ENCODE measurements at places on chromosomes 11 and 22. TPM values are rescaled to one million over a fixed set of nuclear protein-coding genes. Genes with fewer than 3 reads are reported as not detected.

CREB3L1 gene
- total RNA-seq: 5.4 TPM

- H3K27ac ChIP-seq: peak overlapping the region; percentile 65
- no peaks in the 10 kb centered on the region for H3K4me1 ChIP-seq
- DNase-seq: peak; percentile 83
- no peaks in the 10 kb centered on the region for H3K27me3 ChIP-seq
Measured at GRCh38 chr11:35030716-35031213, 108.2 kb upstream of the CD44 start.

NXF1 gene
- total RNA-seq: 35.9 TPM

DNA sequence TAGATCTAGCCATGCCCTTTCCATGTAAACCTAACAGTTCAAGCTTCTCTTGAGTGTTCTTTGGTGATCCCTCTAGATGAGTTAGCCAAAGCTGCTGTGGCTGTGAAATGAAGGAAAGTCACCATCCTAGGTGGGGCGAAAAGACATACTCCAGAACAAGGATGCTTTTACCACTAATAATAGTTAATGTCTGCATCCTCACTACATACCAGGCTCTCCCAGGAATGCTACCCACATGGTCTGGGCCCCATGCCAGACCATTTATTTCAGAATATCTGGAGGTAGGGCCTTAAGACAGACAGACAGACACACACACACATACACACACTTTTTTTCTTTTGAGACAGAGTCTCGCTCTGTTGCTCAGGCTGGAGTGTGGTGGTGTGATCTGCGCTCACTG lies 14.7 kb downstream of the ABTB2 start:
- H3K27ac ChIP-seq: no peak overlapping the region
- no peak for DNase-seq
- H3K27me3 ChIP-seq: no peaks in the 10 kb centered on the region

DNA sequence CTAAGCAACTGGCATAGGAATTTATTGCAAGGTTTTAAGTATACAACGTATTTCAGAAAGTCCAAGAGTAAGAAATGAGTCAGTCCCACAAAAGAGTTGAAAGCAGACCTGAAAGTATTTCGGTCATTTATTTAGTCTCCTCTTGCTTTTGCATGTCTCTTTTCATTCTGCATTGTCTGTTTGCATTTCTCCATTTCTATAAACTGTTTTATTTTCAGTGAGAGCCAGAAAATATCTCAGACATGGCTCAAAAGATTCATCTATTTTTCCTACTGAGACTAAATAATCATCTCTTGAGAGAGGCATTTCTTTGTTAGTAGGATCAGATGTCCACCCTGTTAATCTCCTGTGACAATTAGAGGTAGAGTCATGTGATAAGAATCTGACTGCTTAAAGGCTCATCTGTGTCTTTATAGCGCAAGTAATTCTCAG lies 219.1 kb upstream of the CCDC179 start:
- H3K36me3 ChIP-seq: no peaks in the 10 kb centered on the region
- no peak overlapping the region for H3K4me3 ChIP-seq
- H3K27ac ChIP-seq: no peak overlapping the region
- H3K4me1 ChIP-seq: no peaks in the 10 kb centered on the region
- no peaks in the 10 kb centered on the region for H3K27me3 ChIP-seq

DNA sequence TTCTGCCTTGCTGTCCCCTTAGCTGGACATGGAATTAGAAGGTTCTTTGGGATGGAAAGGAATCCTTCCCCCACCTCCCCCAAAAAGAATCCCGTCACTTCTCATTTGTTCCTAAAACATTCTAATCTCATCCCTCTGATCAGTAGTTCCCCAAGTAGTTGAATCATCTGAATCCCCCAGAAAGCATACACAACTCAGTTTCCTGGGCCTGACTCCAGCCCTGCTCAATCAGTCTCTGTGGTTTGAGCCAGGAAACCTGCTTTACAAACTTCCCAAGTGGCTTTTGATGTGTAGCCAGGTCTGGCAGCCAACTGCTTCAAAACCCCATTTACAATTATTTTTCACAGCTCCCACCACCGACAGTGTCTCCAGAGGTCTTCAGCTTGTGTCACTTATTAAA lies 20.2 kb downstream of the C22orf31 start:
- H3K4me3 ChIP-seq: no peak overlapping the region
- peaks cover 22% of the 10 kb centered on the region for H3K36me3 ChIP-seq
- no peaks in the 10 kb centered on the region for H3K27me3 ChIP-seq
- no peak for DNase-seq
- no peak overlapping the region for H3K27ac ChIP-seq

DNA sequence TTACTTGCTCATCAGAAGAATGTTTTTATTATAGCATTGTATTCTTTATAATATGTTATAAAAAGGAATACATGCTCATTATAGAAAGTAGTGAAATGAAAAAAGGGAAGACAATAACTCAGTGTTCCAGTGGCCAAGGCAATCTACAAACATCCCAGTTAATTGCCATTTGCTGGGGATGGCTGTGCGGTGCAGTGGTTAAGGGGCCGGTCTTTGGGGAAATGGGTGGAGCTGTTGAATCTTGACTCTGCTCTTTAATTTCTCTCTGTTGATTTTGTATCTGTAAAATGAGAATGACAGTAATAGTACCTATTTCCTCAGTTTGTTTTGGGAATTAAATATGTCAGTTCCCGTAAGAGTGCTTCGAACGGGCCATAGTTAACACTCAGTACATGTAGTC lies 212.7 kb upstream of the TBCEL start:
- H3K4me1 ChIP-seq: no peaks in the 10 kb centered on the region
- H3K27ac ChIP-seq: no peak overlapping the region
- no peak overlapping the region for H3K4me3 ChIP-seq
- no peaks in the 10 kb centered on the region for H3K27me3 ChIP-seq

TRAF6 gene
- 10.0 TPM for total RNA-seq

MMP8 gene
- total RNA-seq: 0.35 TPM

DNA sequence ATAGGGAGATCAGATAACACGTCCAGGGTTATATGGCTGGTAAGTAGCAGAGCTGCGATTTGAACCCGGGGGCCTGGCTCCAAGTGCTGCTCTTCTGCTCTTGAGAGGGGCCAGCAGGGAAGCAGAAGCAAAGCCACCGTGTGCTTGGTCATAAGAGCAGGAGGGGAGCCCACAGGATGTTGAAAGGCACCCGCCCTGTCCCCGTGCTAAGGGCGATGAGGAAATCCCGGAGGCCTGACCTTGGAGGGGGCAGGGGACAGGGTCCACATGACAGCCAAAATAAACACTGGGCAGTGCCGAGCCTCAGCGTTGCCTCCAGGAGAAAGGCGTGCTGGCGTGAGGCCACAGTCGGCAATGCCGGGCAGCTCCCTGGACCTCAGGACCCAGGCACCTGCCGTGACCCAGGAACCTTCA lies 28.8 kb downstream of the TOM1 start:
- no peak overlapping the region for H3K4me3 ChIP-seq
- DNase-seq: peak; percentile 74
- H3K27ac ChIP-seq: peak overlapping the region; percentile 86
- no peaks in the 10 kb centered on the region for H3K27me3 ChIP-seq

PRR33 gene
- not detected for total RNA-seq

GRCh38 chr11:20221566-20221965 lies 61.3 kb upstream of the DBX1 start:
- DNase-seq: no peak
- H3K4me1 ChIP-seq: no peaks in the 10 kb centered on the region
- no peaks in the 10 kb centered on the region for H3K27me3 ChIP-seq
- no peak overlapping the region for H3K4me3 ChIP-seq

DNA sequence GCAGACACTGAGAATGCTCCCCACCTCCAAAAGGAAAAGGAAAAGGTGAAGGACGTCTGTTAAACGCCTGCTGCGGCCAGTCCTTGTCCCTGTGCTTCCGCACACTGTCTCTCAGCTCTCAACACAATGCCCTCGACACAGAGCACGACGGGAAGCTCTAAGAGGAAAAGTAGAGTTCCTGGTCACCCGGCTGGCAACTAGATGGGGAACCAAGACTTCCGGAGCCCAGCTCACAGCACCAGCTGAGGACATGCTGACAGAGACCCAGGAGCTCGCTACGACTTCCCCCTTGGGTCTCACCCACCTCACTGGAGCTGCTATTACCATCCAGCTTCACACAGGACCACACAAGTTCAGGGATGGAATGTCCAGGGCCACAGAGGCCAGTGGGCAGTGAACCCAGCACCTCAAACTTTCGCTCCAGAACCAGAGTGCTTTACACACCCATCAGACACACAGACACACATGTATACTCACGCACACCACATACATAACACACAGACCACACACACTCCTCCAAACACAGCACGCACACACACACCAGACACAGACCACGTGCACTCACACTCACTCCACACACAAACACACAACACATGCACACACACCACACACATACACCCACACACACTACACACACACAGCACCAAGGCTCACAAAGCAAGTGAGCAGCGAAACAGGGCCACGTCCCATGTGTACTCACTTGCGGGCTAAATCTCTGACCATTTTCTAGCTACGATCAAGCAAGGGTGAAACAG lies 9.6 kb downstream of the SULT4A1 start:
- H3K36me3 ChIP-seq: no peaks in the 10 kb centered on the region
- no peaks in the 10 kb centered on the region for H3K27me3 ChIP-seq
- no peak for DNase-seq
- H3K4me3 ChIP-seq: no peak overlapping the region
- H3K4me1 ChIP-seq: no peaks in the 10 kb centered on the region
- H3K27ac ChIP-seq: no peak overlapping the region
